Anterior cingulate cortex (tissue), 58 donors: ENCODE measurements at places on chromosomes 3 and 15.

- DNase-seq: no peak
Observed at GRCh38 chr3:115710799-115711198, 87.5 kb downstream of the GAP43 start.

GRCh38 chr3:141764986-141765385 lies 1.8 kb downstream of the GRK7 start:
- DNase-seq: no peak

DNA sequence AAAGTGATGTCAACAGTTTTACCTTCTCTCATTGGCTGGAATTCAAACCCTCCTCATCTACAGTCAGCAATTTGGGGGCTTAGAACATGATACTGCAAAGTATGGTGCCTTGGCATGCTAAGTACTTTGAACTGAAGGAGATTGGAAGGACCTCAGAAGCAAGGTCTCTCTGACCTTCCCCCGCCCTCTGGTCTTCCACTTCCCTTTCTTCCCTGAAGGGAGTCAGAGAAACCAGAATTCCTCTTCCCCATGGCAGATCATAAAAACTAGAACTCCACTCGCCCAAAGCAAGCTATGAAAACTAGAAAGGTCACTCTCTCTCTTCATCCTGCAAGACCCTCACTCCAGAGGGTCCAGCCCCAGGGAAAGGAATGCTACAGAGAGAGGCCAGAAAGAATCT lies 64.2 kb downstream of the CD200R1L start:
- DNase-seq: no peak

DNA sequence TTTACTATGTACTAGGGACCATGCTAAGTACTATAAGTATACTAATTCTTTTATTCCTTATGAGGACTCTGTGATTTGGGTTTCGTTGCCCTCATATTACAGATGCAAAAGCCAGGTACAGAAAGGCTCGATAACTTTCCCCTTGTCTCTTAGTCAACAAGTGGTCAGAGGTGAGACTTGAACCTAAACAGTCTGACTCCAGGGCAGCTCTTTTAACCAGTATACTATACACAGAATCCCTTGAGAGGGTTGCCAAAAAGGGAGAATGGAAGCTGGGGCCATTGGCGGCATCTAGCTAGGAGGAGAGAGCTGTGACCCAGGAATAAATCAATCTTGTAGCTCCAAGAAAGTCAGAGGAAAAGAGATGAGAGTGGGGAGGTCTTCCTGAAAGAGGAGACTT lies 92.4 kb downstream of the TOP2B start:
- no peak for DNase-seq
